Cardiac fibroblast (primary cell): ENCODE measurements at places on chromosomes 3 and 15.
A peak's percentile ranks its signal among the peaks of the same experiment; 100 is the strongest.

DNA sequence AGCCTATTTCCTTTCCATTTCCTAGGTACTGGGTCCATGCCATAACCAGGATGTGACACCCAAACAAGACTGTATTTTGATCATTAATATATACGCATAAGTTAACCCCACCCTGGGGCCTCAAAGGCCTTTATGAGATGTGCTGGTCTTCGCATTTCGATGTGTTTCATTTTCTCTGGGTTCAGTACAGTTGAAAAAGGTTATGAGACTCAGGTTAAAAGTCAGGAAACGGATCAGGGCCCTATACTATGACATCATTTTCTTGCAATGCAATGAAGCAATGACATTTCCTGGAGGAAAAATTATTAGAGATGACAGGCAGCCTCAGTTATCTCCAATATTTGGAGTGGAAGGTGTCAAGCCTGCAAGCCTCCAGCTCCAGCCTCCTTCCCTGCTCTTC, 31.7 kb downstream of the TMEM212 start:
- DNase-seq: peak; percentile 77

DNA sequence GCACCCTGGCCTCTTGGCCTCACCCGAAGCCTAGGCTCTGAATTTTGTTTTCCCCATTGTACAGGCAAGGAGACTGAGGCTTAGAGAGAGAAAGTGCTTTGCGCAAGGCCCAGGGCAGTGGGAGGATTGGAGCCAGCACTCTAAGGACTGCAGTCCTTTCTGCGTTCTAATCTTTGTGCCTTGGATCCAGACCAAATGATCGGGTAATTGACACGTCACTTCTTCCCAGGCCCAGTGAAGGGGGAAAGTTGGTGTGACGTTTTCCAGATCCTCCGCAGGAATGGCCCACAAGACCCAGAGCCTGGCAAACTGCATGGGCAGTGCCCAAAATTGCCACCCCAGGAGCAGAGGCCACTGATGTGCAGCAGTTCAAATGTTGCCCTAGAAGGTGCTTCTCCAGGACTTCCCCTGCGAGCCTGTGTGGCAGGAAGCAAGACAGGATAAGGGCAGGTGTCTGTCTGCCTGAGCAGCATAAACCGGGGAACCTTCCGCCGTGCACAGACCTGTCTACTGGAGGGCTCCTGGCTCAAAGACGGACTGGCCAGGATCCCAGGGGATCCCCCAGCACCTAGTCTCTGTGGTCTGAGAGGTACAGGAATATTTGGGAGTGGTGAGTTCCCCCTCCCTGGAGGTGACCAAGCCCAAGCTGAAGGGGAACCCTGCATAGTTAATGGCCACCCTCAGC, 194.5 kb upstream of the TLE3 start:
- DNase-seq: no peak

DNA sequence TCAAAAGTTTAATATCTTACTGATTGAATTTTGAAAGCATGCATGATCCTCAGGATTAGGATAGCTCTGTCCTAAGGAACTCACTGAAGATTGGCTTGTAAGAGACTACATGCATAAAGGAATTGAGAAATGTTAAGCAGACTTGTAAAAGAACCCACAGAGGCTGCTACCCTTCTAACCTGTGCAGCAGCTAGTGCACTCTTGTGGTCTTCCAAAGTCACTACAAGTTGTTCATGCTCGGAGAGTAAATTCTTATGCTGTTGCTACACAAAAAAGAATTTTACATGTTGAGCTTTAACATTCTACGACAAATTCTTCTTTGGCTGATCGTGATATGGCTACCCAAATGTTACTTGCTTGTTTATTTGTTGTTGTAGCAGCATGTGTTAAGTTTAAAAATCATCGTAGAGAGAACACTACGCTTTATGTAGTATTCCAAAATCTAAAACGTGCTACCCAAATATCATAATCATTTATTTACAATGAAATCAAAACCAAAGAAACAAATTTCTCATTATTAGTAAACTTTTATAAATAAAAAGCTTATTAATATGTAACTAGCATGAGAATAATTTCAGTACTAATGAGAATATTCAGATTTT, 55.0 kb downstream of the GOLIM4 start:
- DNase-seq: peak; percentile 79

DNA sequence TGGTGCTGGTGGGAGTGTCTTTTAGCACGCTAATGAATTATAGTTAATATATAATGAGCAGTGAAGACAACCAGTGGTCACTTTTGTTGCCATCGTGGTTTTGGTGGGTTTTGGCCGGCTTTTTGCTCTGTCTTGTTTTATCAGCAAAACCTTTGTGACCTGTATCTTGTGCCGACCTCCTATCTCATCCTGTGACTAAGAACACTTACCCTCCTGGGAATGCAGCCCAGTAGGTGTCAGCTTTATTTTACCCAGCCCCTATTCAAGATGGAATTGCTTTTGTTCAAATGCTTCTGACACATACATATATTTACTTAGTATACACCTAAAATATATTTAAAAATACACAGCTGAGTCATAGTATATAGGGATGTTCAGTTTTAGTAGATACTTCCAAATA, 770.3 kb downstream of the PDCD6IP start:
- no peak for DNase-seq

- no peak for DNase-seq
These were observed 79.5 kb upstream of the FGF7 start for GRCh38 chr15:49343546-49343945.

- no peak for DNase-seq
These were observed 88.9 kb upstream of the CBLB start for GRCh38 chr3:105957722-105958121.

GRCh38 chr15:82103468-82103867, 57.6 kb upstream of the MEX3B start:
- DNase-seq: no peak

- peak; percentile 62 for DNase-seq
These were observed 82.0 kb downstream of the TIGIT start for GRCh38 chr3:114375608-114376421.

DNA sequence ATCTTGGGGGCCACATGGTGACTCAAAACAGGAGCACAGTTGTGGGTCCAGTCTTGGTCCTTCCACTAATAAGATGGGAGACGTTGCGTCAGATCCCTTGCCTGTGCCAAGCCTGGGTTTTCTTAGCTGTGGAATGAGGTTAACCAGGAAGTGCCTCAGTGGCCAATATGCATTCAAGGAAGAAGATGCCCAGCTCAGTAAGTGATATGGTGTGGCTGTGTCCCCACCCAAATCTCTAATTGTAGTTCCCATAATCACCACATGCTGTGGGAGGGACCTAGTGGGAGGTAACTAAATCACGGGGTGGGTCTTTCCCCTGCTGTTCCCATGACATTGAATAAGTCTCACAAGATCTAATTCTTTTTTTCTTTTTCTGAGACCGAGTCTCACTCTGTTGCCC, 6.4 kb downstream of the ALG1L2 start:
- DNase-seq: no peak

DNA sequence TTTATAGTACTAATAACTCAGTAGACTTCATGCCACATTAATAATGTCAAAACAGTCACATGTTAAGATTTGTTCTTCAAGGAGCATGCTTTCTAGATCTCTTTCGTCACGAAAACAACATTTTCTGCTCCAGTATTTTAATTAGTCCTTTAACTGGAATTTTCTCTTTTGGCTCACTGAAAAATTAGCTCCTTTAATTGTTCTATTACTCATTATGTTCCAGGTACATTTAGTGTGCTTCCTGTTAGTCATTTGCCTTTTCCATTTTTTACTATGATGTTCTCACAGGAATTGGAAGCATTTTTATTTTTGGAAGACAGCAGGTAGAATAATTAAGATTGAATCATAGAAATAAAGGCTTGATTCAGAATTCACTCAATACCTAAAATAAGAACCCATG, 111.2 kb downstream of the SLC9A9 start:
- DNase-seq: no peak

DNA sequence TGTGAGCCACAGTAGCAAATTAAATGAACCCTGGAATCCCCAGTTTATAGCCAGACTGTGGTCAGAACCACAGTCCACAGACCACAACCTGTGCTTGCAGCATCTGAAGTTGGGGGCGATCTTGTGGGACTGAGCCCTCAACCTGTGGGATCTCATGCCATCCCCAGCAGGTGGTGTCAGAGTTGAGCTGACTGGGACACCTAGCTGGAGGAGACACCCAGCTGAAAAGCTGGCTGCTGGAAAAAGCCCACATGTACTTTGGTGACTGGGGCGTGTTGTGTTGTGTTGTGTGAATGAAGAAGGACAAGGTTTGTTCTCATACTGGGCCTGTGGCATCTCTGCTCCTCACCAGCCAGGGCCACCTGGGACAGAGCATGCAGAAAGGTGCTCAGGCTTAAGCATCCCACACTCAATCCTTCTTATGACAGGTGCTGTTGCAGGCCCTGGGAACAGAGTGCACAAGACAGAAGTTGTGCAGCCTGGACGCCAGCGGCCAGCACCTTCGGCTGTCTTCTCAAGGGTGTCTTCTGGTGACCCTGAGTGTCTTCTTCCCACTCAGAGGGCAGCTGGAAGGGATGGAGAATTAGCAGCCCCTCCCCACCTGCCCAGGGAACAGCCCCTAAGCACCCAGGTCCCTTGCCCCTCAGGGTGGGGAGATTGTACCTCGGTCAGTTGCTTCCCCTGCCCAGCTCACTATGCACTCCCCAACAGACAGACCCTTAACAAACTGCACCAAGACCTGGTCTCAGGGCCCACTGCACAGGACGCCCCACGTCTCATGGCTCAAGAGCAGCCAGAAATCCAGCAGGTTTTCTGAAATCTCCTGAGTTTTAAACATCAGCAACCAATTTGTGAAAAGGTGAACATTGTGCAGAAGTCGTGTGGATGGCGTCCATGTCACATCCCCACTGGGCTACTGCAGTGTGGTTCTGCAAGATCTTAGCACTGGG, 2.2 kb upstream of the UROC1 start:
- no peak for DNase-seq

GRCh38 chr3:115022835-115023398, 124.2 kb downstream of the ZBTB20 start:
- DNase-seq: peak; percentile 22

DNA sequence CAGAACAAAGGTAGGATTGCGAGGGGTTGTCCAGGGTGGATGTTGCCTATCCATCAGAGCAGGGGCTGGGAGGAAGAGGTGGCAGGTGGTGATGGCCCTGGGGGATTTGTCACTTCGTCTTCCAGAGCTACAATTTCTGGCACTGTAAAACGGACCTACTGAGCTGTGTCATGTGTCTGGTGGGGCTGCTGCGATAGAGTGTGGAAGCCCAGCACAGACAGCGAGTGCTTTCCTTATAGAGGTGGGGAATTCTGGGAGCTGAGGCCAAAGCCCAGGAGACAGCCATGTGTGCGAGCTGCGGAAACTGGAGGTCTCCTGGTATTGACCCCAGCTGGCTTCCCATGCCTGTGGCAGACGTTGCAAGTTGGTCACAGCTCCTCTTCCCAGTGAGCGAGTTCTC, 61.2 kb upstream of the SEC22A start:
- DNase-seq: no peak

DNA sequence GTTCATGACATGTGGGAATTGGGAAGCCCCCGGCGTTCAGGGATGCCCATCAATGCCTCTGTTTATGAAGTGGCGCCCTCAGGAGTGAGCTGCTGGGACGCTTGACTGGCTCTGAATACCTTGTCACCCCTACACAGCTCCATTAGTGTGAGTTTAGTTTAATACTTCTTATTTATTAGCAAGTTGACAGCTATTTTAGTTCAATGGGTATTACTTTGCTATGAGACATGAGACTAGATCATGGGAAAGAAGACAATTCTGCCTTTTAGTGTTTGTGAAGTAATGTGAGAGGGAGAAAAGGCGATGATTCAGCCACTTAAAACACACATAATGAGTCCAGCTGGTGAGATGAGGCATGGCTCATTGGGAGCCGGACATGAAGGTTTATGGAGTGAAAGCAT, 678.5 kb downstream of the NR2F2 start:
- no peak for DNase-seq

- peak; percentile 77 for DNase-seq
These were observed 20.5 kb upstream of the ABHD2 start for GRCh38 chr15:89067751-89068150.

- DNase-seq: no peak
These were observed 47.2 kb upstream of the UBE3A start for GRCh38 chr15:25486051-25486450.

DNA sequence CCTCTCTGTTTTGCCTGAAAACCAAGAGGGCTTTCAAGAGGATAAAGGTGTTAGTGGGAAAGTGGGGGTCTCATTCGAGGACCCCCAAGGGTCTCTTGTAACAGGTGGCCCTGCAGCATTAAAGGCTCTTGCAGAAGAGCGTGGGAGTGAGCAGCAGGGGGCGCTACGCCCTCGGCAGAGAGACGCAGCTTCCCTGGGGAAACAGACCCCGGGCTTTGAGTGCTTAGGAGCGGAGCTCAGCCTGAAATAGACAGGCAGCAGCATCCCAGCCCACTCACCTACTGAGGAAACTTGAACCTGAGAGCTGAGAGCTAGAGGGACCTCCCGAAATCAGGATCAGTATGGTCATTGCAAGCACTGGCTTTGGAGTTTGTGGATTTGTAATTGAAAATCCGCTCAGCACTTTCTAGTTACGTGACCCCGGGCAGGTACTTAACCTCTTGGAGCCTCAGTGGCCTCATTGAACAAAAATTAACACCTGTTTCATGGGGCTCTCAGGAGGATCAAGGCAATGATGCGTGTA, 25.7 kb downstream of the RPLP1 start:
- DNase-seq: peak; percentile 50

- DNase-seq: no peak
These were observed 28.1 kb downstream of the ATOSA start for GRCh38 chr15:52651114-52651513.

- DNase-seq: no peak
These were observed 123.4 kb downstream of the EPHB1 start for GRCh38 chr3:134918441-134918840.

- no peak for DNase-seq
These were observed 114.0 kb upstream of the PLCL2 start for GRCh38 chr3:16770792-16771191.

DNA sequence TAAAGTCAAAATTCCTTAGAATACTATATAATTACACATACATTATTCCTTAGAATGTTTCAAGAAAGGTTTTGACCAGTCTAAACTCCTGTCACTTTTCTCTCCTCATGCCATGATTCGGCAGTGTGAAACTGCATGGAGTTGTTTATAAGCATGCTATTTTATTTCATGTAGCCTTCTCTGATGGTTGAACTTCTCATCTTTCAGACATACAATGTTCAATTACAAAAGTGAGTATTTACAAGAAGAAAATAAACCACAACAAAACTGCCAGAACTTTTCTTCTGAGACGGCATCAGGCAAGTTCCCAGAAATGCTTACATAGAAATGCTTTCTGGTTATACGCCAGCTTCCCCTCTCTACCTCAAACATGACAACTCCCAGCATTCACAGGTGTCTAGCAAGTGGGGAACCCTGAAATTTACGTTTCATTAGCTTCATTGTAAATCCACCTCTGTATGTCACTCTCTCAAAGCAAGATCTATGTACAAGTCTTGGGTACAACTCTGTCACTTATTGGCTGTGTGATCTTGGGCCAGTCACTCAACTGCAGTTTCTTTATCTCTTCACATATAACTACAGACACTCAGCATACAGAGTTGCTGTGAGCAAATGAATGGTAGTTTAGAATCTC, 42.7 kb downstream of the HDGFL3 start:
- peak; percentile 29 for DNase-seq

- no peak for DNase-seq
These were observed 511.2 kb downstream of the MECOM start for GRCh38 chr3:169152319-169152718.

GRCh38 chr15:48855501-48856440, 22.2 kb upstream of the EID1 start:
- DNase-seq: peak; percentile 70
